ENCODE measurements at places on chromosomes 7 and 10.

DNA sequence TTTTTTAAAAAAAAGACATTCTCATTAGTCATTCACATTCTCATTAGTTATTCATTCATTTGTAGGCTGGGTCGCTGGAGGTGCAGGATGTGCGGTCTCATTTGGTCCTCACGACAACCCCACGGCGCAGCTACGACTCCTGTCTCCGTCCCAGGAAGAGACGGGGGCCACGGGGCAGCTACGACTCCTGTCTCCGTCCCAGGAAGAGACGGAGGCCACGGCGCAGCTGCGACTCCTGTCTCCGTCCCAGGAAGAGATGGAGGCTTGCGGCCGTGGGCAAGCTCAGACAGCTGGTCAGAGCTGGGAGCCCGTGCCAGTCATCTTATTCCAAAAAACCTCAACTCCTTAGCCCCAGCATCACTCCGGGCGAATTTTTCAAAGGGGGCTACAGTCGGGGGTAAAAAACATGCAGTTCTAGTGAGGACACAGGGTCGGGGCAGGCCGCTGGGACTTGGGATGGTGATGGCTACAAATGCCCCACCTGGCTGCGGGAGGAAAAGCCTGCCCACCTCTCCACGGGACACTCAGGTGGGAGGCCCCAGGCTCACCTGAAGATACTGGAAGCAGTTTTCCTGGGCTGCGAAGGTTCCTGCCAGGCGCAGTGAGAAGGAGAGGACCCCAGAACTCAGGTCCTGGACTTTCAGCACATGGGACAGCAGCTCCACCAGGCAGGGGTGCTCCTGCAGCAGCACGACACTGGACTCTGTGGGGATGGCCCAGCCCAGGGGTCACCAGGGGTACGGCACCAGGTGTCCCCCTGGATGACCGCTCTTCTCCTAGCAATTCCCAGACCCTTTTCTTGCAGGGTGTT is 8.3 kb downstream of the BRAT1 start:
- no peak for DNase-seq

- DNase-seq = no peak
These were observed 5.4 kb downstream of the SUV39H2 start for GRCh38 chr10:14884082-14884481.

GRCh38 chr10:100655760-100656421 is 89.5 kb upstream of the PAX2 start:
- DNase-seq = no peak

DNA sequence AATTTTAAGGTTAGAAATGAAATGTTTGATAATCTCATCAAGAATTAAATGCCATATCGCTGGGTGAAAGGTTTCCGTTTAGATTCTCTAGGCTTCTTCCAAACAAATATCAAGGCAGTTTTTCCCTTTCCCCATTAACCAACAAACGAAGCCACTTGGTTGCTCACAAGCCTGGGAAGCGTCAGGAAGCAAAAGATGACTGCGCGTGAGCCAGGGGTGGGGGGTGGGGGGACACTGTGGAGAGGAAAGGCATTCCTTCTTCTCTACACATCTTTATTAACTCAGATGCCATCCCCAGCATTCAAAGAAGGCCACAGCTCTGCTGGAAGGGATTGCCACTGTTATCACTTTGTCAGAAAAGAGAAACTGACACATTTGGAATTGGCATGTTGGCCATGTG is 207.1 kb downstream of the TRIL start:
- peak; percentile 9 for DNase-seq

GRCh38 chr10:69572159-69573055 is 815 bp downstream of the NEUROG3 start:
- no peak for DNase-seq

GRCh38 chr10:104331208-104331838 is 6.9 kb downstream of the ITPRIP start:
- DNase-seq = no peak

DNA sequence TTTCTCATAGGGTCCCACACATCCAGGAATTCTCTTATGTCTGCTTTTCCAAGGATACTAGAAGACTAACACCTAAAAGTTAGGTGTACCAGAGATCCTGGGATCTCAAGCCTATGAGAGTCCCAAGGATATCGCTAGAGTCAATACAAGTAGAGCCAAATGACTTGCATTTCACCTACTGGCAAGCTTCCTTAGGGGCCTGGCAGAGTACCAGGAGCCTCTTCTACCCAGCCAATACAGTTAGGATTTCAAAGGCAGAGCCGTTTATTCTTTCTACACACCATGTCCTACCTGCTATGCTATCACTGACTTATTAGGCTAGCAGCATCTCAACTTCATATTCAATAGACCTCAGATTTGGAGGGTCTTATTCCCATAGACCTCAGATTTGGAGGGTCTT is 53.5 kb upstream of the UNC5B start:
- DNase-seq = no peak

DNA sequence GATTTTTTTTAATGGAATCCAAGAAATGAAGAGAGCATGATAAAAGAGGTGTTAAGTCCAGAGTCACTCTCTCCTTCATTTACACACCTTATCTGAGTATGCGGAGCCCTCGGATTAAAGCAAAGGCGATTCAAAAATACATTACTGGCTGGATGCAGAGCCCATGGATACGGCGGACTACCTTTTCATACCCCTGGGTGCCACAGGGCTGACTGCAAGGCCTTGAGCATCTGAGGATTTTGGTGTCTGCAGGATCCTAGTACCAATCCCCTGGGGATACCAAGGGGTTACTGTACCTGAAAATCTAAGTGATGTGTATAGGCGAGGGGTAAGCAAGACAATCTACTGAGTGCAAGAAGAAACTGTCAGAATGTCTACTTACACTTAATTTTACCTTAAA is 20.5 kb downstream of the PIP4K2A start:
- DNase-seq = no peak

GRCh38 chr7:132779164-132779563 is 202.9 kb upstream of the PLXNA4 start:
- DNase-seq = no peak

GRCh38 chr7:55962014-55962413 is 2.4 kb upstream of the NIPSNAP2 start:
- no peak for DNase-seq

DNA sequence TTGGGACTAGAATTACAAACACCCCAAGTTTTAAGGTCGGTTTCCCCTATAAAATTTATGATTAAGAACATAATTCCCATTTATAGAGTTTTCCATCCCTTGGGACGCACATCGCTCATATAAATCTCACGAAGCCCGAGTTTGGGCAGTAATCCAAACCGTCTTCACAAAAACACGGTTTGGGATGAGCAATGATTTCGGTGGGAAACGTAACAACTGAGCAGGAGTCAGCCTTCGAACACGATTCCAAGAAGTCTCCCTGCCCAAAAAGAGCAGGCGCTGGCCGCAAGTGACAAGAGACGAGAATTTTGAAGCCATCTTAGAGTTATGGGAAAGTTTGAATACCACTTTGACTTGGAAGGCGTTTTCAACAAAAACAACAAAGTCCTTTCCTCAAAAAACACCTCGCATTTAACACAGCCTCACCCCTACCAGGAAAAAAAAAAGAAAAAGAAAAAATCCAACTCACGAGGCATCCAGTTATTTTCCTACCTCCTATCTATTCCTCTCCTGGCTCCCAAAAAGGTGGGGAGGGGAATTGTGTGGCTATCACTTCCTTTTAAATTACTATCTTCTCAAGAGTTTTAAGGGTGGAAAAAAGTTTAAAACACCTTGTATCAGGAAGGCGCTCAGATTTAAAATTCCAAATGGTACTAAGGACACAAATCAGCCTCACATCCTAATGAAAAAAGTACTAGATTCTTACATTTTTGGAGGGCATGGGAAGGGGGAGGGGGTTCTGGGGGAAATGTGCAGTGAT is 1.6 kb downstream of the SEPHS1 start:
- DNase-seq = no peak

- DNase-seq = no peak
These were observed 226.4 kb downstream of the TWIST1 start for GRCh38 chr7:18890885-18891621.

- DNase-seq = no peak
These were observed 38.0 kb downstream of the ZCCHC24 start for GRCh38 chr10:79407423-79407796.

DNA sequence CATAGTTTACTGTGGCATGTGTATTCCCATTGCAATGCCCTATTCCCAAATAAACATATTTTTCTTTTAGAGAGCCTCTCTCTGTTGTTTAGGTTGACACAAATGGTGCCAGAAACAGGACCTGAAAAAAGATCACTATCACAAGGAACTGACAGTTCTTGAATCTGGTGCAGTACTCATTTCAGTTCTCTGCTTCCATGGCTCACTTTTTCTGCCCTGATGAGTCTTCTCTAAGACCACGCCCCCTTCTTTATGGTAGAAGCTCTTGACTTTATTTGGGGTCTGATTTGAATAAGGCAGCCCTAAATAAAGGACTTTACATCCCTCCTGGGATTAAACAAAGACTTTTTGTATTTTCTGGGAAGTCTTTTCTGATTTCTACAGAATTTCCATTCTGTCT is 3.5 kb upstream of the CCDC126 start:
- DNase-seq = no peak

GRCh38 chr10:34178756-34179155 is 636.3 kb downstream of the PARD3 start:
- DNase-seq = no peak

DNA sequence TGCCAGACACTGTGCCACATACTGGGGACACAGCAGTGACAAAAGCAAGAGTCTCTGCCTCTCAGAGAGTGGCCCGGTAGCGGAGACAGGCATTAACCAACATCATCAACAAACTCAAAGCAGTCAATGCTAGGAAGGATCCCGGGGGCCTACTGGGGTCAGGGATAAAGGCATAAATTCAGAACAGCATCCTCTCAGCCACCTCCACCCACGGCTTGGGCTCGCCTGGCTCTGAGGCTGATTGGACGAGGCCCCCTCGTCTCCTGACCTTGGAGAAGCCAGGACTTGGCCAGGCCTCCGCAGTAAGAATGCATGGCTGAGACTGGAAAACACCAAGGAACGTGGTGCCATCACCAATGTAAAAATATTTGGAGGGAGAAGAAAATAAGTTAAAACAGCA is 102.1 kb downstream of the ARHGAP22 start:
- no peak for DNase-seq

DNA sequence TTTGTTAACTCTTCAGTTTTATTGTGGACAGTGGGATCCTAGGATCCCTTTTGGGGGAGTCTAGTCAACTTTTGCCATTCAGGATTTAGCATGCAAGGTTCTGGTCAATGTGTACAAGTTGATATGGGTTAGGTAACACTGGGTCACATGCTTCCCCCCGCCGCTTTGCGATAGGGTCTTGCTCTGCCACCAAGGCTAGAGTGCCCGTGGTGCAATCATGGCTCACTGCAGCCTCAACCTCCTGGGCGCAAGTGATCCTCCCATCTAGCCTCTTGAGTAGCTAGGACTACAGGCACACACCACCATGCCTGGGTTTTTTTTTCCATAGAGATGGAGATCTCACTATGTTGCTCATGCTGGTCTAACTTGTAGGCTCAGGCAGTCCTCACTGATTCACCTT is 3.2 kb upstream of the CSGALNACT2 start:
- DNase-seq = no peak

GRCh38 chr7:107628461-107629064 is 32.1 kb upstream of the SLC26A4 start:
- no peak for DNase-seq

- no peak for DNase-seq
These were observed 33.6 kb downstream of the FAM25A start for GRCh38 chr10:87053577-87054181.

- no peak for DNase-seq
These were observed 210.4 kb downstream of the DGKI start for GRCh38 chr7:137636376-137636775.

GRCh38 chr10:16030562-16030961 is 170.3 kb upstream of the MINDY3 start:
- DNase-seq = no peak

GRCh38 chr7:39130857-39131526 is 153.3 kb downstream of the POU6F2 start:
- no peak for DNase-seq
